Anterior cingulate cortex (tissue), 58 donors: ENCODE measurements at places on chromosomes 11 and 22.

GRCh38 chr11:61472868-61473267 is 35.7 kb upstream of the LRRC10B start:
- DNase-seq: peak; percentile 55

DNA sequence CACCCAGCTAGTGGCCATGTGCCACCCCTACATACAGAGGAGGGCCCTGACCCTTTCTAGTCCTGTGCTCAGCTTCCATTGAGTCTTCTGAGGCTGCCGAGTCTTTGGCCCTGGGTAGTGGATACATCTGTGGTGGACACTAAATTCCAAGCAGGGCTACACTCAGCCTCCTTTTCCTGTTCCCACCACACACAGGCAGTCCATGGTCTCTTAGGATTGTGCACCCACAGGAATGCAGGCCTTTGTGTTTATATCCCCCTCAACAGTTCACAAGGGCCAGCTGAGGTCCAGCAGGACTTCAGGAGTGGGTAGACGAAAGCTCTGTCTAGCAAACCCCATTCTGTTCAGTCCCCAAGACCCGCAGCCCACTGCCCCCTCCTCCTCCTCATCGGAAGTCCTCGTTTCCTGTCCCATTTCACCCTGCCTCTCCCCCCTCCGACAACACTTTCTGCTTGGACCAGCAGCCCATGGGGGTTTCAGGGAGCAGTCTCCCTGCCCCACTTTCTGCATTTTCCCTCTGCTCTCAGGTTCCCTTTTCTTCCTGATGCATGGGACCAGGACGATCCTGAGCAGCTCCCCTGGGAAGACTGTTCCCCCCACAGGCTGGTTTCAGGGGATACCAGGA is 91.8 kb downstream of the SWAP70 start:
- no peak for DNase-seq

DNA sequence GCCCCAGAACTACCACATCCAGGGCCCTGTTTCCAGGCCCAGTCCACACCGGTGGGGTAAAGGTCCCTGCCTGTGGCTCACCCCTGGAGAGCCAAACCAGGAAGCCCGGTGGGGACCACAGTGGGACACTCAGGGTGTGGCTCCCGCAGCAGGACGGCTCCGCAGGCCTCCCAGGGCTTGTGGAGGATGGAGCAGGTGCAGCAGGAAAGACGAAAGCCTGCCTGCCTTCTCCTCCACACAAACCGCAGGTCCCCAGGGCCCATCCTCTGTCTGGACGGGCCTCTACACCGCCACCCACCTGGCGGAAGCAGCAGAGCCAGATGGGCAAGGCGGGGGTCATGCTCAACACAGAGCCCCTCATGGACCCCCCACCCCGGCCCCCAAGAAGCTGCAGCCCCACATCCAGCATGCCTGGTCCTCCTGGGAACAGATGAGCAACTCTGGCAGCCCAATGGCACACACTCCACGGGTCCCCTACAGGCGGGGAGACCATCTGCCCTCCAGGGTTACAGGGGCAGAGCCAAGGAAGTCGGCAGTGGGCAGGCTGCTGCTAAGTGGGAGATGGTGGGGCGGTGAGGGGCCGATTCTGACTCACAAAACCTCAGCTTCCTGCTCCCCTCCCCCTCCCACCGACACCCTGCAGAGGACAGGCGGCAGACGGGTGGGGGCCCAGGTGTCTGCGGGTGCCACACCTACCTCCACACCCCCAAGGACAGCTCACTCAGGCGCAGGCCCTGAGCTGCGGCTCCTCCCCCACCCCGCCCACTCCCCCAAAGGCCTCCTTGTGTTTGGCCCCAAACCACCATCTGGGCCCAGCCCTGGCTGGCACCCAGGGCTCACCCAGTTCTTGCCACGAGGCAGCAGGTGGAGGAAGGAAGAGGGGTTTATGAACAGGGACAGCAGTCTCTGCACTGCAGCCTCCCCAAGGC is 5.2 kb downstream of the SBF1 start:
- DNase-seq: no peak

DNA sequence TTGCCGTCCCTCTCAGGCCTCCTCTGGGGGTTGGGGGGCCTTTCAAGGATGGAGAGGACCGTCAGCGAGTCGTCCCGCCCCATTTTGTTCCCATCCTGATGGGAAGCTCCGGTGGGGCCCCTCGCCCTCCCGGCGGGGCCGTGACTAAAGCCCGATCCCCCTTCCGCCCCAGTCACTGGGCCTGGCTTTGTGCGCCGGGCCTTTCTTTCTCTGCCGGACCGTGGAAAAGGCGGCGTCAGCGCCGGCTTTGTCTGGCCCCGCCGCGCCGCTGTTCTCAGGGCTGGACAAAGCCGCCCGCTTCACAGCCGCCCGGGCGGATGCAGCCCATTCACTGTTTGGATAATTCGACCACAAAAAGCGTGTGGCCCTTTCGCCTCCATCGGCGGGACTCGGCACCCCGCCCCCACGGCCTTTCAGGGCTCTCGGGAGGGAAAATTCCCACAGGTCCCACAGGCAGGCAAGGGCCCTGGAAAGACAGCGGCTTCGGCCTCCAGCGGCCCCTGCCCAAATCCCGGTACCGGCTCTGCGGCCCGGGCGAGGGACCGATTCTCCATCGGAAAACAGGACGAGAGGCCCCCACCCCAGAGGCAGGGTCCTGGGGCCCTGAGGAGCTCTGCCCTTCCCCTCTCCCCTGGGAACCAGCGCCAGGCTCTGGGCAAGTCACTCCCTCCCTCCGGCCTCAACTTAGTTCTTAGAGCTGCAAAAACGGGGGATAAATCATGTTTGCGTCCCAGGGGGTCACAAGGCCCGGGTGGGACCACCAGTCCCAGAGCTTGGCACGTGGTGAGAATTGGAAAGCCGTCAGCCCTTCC is 87.2 kb downstream of the WNT7B start:
- peak; percentile 43 for DNase-seq

- no peak for DNase-seq
Measured at GRCh38 chr11:48043111-48043990, 63.0 kb downstream of the PTPRJ start.

GRCh38 chr11:117912497-117912896 is 16.7 kb downstream of the TMPRSS13 start:
- DNase-seq: no peak

GRCh38 chr11:6443269-6444003 is 2.6 kb upstream of the HPX start:
- peak; percentile 21 for DNase-seq

- no peak for DNase-seq
Measured at GRCh38 chr11:61771985-61772455, 19.6 kb downstream of the MYRF start.

DNA sequence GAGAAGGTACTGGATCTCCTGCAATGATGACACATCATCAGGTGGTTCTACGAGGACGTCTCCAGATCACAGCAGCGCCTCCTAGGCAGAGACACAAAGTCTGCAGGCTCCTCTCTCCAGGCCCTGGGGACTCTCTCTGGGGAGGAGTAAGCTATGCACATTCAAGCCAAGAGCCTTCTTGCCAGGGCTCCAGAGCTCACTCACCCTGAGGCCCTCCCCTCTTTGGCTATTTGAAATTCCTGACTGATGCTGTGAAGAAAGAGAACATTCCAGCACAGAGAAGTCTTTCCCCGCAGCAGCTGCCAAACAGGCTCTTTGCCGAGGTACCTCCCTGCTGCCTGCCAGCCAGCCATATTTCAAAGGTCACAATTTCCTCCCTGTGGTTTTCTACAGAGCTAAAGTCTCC is 204.9 kb downstream of the CSNK2A3 start:
- no peak for DNase-seq

- DNase-seq: no peak
Measured at GRCh38 chr11:42720716-42721563, 590.9 kb upstream of the API5 start.

- DNase-seq: no peak
Measured at GRCh38 chr11:66924272-66924671, 33.9 kb downstream of the PC start.

DNA sequence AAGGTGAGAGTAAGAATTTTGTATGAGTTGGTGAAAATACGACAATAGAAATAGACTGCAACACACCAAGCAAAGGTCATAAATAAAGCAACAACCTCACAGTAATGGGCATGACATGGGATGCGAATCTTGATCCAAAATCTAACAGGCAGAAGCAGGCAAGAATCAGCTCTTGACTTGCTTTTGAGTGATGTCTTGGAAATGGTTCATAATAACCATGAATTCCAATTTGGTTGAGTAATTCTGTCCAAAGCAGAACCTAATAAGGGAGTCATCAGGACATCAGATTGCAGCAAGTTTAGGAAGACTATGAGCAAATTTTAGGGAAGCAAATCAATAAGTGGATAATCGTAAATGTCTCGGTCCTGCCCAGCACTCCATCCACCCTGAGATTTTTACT is 224.0 kb upstream of the ISX start:
- DNase-seq: no peak

DNA sequence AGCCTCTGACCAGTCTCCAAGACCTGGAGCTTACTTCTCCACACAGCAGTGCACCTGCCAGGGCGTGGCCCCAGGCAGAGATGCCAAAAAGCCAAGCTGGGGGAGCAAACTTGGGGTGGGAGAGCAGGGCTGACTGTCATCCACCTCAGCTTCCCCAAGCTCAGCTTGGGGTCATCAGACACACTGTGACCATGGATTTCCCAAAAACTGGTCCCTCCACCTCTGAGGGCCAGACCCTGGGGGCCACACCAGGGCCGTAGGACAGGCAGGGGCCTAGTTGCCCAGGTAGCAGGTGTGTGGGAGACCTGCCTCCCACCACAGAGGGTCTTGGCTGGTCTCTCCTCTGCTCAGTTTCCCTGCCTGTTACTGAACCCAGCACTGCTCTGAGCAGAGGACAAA is 30.6 kb downstream of the ARVCF start:
- no peak for DNase-seq

DNA sequence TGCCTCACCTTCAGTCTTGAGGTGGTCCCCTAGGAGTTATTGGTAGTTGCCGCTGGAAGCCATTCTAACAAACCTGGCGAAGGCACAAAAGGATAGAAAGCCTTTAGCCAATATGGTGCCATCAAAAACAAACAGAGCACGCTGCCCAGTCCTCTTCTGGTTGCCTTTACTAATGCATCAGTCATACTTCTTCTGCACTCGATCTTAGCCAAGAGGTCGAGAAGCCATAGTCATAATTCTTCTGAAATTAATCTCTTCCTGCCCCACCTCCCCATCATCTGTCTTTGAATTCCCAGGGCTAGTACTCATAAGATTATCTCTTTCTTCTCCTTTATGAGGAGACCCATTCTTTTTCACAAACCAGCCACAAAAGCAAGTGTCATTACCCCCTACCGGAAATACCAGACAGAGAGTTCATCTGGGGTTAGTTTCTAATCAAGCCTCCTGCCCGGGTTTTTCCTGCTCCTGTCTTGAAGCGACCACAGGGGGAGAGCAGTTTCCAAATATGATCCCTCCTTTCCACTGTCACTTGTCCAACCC is 21.4 kb upstream of the EHF start:
- no peak for DNase-seq

- no peak for DNase-seq
Measured at GRCh38 chr11:12182302-12182675, 71.9 kb downstream of the MICAL2 start.

DNA sequence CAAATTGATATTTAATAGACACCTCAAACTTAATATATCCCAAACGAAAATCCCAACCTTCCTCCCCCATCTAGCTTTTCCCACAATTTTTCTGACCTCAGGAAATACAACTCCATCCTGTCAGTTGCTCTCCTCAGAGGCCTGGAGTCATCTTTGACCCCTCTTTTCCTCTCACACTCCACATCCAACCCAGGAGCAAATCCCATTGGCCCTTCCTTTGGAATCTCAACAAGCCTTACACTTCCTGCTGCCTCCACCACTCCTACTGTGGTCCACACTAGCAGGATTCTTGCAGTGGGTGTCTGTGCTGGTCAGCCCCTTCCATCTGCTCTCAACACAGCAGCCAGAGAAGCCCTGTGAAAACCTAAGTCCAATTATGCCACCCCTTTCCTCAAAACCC is 39.3 kb upstream of the RFPL3 start:
- no peak for DNase-seq

- no peak for DNase-seq
Measured at GRCh38 chr11:118289401-118289800, 15.1 kb upstream of the CD3E start.

GRCh38 chr11:68649851-68650555 is 34.3 kb upstream of the GAL start:
- no peak for DNase-seq

- DNase-seq: no peak
Measured at GRCh38 chr11:122081073-122081472, 34.9 kb downstream of the BLID start.

DNA sequence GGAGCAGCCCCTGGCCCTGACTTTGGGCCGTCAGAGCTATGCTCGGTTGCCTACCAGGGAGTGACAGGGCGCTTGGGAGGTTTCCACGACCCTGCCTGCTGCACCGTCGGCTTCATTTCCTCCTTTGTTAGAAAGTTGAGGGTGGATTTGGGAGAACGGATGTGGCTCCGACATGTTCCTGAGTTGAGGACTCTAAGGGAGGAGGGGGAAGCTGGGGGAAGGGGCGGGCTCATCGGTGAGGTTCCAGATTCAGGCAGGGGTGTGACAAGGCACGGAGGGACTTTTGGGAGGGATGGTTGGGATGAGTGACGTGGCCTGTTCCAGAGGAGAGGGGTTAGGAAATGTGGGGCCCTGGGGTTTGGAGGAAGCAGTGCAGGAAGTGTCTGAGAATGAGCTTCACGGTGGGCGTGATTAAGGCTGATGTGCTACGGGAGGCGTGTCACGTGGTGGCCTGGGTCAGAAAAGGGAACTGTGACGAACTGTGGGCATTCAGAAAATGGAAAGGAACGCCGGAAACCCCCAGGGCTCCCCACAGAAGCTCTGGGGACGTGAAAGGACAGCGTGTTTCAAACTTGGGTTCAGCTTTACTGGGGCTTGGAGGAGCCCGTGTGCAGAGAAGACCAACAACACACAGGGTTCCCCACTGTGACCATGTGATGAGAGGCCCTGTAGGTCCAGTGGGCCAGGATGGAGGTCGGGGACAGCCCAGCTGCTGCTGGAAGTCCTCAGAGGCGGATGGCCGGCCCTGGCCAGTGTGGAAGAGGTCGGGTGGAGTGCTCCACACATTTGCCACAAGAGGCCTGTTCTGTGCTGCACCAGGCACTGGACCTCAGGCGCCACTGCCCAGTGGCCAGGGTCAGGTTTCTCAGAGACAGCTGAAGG is 2.8 kb downstream of the PARVB start:
- DNase-seq: no peak
